ENCODE measurements at places on chromosomes 16 and 17.

GRCh38 chr17:4833941-4834680 lies 971 bp downstream of the MINK1 start:
- DNase-seq: peak; percentile 53

GRCh38 chr16:19833581-19833980 lies 51.1 kb downstream of the GPRC5B start:
- no peak for DNase-seq

- no peak for DNase-seq
Measured at GRCh38 chr17:57400648-57401047, 144.3 kb downstream of the MSI2 start.

DNA sequence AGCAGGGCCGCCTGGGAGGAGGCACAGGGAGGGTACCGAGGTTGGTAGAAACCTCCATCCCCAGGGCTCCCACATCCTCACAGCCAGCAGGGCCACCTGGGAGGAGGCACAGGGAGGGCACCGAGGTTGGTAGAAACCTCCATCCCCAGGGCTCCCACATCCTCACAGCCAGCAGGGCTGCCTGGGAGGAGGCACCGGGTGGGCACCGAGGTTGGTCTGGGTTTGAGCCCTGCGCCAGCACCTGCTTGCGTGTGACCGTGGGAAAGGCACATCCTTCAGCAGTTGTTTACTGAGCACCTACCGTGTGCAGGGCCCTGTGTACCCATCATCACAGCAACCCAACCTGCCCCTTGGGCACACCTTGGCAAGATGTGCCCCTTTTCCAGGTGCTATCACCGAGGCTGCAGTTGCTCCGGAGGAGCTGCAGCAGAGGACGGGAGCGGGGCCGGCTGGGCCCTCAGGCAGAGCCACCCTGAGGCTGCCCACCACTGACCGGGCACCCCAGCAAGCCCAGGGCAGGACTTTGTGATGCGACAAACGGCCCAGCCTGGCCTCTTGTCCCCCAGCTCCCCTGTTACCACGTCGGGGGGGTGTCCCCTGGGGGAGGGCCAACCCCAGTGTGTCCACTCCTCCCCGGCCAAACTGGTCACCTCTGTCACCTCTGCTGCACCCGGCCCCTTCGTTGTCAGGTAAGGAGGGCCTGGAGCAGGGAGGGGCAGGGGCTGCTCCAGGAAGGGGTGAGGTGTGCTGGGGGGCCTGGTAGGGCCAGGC lies 22.1 kb upstream of the OSGIN1 start:
- DNase-seq: no peak

GRCh38 chr16:66478733-66479511 lies 51.8 kb downstream of the BEAN1 start:
- peak; percentile 62 for DNase-seq

DNA sequence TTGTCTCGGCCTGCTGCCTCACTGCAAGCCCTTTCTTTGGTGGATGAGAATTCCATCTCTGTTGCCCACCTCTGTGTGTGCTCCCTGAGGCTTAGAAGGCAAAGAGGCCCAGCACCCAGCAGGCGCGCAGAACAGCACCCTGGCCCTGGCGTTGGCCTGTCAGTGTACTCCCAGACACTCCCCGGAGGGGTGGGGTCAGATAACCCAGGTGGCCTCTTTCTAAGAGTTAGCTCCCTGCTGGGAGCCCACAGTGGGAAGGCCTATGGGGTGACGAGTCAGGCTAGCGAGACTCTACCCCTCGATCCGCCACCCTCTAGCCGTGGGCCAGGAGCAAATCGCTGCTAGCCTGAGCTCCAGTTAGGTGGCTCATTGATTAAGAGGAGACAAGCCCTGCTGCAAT lies 38.1 kb downstream of the SRL start:
- no peak for DNase-seq

GRCh38 chr17:21295036-21295952 lies 10.8 kb downstream of the MAP2K3 start:
- peak; percentile 26 for DNase-seq

- DNase-seq: no peak
Measured at GRCh38 chr17:13176436-13176835, 158.6 kb upstream of the ELAC2 start.

DNA sequence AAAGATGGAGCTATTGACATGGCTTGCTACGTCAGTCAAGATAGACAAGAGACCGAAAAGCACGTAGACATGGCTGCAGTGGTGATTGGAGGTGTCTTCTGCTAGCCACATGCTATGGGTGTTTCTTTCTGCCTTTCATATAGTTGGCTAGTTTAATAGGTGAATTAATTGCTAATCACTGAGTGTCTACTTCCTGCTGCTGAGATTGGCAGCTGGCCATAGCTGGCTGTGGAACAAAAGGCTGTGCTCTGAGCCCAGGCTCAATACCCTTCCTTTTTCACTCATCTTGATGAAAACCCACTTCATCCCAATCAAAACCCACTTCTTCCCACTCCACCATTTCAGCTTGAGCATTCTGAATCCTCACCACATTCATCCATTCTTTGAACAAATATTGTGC lies 221.4 kb upstream of the MAF start:
- no peak for DNase-seq

DNA sequence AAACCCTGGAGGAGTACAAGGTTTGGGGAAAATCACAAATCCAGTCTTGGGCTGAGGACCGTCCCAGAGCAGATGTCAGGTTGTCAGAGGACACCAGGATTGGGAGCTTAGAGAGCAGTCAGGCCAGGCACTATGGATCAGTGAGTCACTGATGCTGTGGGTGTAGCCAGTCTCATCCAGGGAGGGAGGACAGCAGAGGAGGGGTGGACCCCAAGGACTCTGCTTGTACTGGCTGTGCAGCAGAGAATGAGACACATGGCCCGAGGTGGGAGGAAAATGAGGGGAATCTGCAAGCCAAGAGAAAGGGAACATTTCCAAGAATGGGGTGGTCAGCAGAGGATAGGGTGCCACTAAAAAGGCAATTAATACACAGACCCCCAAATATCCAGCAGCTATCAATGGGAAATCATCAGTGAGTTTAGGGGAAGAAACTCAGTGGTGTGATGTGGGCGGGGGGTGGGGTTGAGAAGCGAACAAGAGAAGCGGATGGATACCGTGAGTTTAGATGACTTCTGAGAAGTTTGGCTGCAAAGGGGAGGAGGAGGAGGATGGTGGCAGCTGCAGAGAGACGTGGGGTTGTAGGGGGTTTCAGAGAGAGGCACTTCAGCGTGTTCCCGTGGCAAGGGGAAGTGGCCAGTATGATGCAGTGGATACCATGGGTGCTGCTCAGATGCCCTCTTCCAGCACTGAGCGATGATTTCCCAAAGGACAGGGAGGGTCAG lies 43.9 kb downstream of the ARHGAP27 start:
- no peak for DNase-seq

All from fibroblast of pulmonary artery (primary cell).